ENCODE measurements at places on chromosomes 3 and 15.

- DNase-seq = no peak
Observed at GRCh38 chr15:79322945-79323344, 12.0 kb downstream of the TMED3 start.

DNA sequence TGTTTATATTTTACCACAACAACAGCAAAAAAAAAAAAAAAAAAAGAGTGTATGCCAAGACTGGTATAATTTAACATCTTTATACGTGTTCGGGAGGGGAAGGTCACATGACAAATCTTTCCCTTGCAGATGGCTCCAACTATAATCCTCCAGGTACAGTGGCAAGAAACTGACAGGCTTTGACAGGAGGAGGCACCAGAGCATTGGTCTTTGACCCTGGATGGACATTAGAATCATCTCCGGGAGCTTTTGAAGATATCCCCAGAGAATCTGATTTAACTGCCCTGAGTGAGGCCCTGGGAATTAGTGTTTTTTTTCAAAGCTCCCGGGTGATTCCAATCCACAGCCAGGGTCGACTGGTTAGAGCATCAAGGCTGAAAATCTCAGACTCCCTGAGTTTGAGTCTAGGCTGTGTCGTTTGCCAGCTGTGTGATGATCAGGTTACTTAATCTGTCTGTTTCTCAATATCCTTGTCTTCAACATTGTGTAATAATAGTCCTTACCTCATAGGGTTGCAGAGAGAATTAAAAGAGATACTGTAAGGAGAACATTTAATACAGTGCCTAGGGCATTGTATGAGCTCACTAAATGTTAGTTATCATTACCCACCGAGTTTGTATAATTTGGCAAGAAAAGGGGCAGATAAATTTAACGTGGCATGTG is 8.9 kb upstream of the SEMA5B start:
- no peak for DNase-seq

DNA sequence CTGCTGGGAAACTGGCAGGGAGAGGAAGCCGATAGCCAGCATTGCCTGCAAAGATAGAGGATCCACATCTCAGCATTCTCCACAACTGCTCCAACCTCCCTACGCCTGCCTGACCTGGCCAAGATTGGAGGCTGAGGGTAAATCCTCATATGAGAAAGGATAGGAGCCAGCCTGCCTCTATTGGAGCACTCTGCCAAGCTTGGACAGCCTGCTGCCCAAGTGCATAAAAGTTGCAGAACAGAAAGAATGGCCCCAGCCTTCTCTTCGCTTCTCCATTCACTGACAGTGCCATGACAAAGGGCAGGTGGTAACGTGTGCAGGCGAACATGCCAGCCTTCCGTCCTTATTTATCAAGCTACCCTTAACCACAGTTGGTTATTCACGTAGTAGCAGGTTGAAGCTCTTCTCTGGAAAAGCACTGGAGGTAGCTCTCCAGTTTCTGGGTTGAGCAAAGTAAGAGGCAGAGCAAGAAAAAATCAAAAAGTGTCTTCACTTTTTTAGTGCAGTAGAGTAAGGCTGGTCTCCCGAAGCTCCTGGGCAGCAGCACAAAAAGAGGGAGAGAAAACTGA is 4.3 kb downstream of the BMF start:
- no peak for DNase-seq

DNA sequence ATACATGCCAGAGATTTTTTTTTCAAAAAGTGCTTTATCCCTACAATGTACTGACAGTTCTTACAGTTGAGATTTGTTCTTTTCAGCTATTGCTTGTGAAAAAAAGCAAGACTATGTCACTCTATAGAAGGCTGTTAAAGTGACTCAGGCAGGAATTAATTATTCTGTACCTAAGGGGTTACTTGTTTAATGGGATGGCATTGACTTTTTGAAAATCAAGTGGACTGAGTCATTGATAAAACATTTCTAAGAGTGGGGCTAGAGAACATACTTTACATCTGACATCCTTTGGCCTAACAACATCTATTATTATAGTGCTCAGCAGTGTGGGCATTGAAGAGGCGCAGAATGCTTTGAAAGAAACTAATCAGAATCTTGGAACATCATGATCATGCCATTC is 34.3 kb downstream of the INTS14 start:
- no peak for DNase-seq

Measured in OCI-LY7 (cell line).